ENCODE measurements at places on chromosomes 6 and 20. TPM values are rescaled to one million over a fixed set of nuclear protein-coding genes. Genes with fewer than 3 reads are reported as not detected.

DNA sequence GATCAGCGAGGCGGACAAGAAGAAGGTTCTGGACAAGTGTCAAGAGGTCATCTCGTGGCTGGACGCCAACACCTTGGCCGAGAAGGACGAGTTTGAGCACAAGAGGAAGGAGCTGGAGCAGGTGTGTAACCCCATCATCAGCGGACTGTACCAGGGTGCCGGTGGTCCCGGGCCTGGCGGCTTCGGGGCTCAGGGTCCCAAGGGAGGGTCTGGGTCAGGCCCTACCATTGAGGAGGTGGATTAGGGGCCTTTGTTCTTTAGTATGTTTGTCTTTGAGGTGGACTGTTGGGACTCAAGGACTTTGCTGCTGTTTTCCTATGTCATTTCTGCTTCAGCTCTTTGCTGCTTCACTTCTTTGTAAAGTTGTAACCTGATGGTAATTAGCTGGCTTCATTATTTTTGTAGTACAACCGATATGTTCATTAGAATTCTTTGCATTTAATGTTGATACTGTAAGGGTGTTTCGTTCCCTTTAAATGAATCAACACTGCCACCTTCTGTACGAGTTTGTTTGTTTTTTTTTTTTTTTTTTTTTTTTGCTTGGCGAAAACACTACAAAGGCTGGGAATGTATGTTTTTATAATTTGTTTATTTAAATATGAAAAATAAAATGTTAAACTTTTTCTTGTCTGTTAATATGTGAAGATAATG, 2.2 kb downstream of the HSPA1B start:
- DNase-seq, result no peak

DNA sequence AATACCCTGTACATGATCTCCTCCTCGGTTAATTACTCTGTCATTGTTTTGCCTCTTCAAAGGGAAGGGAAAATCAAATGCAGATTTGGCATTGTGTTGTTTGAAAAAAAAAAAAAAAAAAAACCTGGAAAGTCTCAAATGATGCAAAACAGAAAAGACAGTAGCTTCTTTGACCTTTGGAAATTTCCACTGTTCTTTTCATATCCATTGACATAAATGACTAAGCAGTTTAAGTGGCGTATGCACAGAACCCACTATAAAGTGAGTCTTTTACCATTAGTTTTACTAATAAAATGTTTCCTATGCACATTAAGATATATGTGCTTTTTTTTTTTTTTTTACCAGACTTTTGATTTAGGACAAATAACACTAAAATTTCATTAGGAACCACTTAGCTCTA, 704.3 kb downstream of the TFAP2A start:
- no peak for DNase-seq

- peak; percentile 52 for DNase-seq
Observed at GRCh38 chr6:77463308-77463860, at the start of gene HTR1B. TSS of gene HTR1B (minus strand) at chr6:77463491. CDS start at chr6:77463403, 88 bp downstream.

DNA sequence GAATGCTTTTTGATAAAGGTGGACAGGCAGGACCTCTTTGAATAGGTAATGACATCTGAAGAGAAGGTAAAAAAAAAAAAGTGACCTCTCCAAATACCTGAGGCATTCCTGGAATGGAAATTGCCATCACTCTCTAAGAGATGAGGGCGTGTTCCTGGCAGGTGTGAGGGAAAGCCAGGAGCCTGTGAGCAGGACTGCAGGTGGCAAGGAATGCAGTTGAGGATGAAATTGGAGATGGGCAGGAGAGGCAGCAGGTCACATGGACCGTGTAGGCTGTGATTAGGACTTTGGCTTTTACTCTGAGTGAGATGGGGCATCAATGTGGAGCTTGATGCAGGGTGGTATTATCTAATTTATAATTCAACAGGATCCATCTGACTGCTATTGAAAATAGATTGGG, 227.4 kb downstream of the LRFN2 start:
- DNase-seq, result no peak

GRCh38 chr6:9566096-9566495, 848.8 kb downstream of the TFAP2A start:
- DNase-seq, result no peak

DNA sequence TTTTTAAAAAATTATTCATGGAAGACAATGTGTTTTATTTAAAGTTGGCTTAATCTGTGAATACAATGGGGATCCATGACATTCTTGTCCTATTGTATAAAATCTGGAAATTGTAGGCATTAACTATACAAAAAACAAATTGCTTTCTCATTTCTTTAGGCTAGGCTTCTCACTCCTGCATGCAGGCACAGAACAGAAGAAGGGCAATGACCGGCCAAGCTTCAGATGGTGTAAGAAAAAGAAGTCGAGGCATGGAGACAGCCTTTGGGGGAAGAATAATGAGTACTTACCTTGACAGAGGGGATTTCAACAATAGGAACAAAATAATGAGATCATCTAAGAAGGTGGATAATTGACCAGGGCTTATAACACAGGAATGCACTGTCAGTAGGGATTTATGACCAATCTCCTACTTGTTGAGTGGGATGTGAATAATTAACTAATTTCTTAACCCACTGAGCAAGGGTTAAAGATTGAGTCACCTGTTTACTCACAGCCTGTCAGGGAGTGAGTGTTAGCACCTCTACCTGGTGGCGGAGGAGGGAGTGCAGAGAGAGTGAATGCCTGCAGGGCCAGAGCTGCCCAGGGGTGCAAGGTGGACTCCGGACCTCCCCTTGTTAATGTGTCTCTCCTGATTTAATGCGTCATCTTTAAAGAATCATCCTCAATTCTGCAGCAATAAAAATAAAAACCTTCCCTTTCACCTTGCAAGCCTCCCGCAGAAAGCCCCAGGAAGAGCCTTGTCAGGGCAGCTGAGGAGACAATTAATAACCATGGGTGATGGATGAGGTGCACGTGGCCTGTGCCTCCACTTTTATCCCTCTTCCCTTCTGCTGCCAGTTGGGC, 3.9 kb downstream of the SLC22A2 start:
- DNase-seq, result no peak

Gene RIPPLY2
- total RNA-seq, result not detected

Data from hematopoietic multipotent progenitor cell (in vitro differentiated cells).